Stimulated activated CD4-positive, alpha-beta T cell treated with anti-CD3 and anti-CD28 coated beads, Interleukin-4, amount 100 ng/mL, for 48 hours (primary cell): ENCODE measurements at places on chromosomes 6 and 20.

DNA sequence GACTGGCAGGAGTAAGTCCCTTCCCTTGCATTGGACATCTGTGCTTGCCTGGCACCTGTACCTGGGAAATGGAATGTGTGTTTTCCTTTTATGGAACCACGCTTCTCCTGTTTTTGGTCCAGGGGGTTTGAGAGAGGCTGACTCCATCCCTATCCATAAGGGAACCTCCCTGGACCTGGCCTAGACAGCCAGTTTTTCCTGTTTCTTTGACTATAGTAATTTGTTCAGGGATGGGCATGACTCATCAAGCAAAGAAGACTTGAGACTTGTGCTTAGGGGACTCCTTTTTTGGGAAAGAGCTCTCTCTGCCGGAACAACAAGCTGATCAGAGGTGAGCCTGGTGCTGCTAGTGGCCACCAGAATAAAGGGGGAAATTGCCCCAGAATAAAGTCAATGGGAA lies 393.8 kb downstream of the CDH26 start:
- no peak for DNase-seq

DNA sequence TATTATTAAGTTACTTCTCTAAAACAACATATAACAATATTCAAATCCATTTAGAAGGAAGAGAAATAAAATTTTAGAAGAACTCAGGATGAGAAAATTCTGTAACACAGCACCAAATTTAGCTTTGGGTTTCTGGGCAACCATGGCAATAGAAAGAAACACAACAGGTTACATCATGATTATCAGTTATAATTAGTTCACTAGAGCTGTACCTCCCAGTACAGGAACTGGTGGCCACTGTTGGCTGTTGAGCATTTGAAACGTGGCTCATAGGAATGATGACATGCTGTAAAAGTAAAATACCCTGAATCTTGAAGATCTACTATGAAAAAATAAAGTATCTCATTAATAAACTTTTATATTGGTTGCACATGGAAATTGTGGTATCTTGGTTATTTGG lies 23.7 kb upstream of the MAP3K4 start:
- no peak for DNase-seq

- DNase-seq, result no peak
Observed at GRCh38 chr20:23290761-23291574, 59.6 kb upstream of the NXT1 start.

GRCh38 chr20:46148313-46149208 lies 30.4 kb downstream of the CD40 start:
- no peak for DNase-seq

GRCh38 chr6:117472667-117473066 lies 9.8 kb upstream of the DCBLD1 start:
- DNase-seq, result no peak

- no peak for DNase-seq
Observed at GRCh38 chr20:50428097-50428828, 81.9 kb upstream of the PTPN1 start.

- no peak for DNase-seq
Observed at GRCh38 chr20:21100578-21101452, 5.3 kb downstream of the LINC00237 start.

DNA sequence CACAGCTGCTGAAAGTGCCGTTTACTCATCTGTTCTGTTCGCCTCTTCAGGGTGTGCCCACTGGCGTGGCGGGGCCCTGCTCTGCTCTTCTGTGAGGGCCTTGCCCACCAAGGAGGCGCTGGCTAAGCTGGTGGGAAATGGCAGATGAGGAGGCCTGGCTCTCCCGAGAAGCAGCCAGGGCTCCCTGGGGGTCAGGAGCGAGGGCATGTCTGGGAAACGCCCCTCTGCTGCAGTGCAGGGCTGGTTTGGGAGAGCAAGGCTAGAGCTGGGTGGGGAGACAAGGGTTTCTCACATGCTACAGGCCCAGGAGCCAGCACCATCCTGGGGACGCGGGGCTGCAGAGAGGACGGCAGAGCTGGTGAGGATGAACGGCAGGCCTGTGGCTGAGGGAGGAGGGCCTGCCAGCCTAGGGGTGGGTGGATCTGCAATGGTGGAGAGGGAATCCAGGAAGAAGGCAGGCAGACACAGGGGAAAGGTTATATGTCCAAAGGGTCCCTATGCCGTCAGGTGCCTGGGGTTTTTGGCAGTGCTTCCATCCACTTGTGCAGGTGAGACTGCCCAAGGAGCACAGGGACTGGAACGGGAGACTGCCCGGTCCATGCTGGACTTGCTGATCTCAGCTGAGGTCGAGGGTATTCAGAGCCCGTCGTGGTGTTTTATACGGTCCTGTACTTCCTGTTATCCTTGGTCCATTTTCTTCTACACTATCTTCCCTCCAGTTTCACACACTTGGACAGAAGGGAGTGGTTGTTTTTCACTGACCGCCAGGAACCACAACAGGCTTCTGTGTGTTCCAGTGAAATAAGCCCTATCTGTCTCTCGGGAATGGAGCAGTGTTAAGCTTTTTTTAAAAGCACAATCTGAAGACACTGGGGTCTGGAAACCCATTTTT lies 119.2 kb downstream of the SYCP2 start:
- DNase-seq, result no peak

GRCh38 chr6:35209622-35210247 lies 4.0 kb upstream of the SCUBE3 start:
- no peak for DNase-seq

- no peak for DNase-seq
Observed at GRCh38 chr6:4163408-4164116, 28.2 kb upstream of the ECI2 start.

GRCh38 chr20:17622086-17622850 lies 52.4 kb downstream of the DSTN start:
- DNase-seq, result no peak

- no peak for DNase-seq
Observed at GRCh38 chr6:54874349-54875048, 27.9 kb downstream of the FAM83B start.

DNA sequence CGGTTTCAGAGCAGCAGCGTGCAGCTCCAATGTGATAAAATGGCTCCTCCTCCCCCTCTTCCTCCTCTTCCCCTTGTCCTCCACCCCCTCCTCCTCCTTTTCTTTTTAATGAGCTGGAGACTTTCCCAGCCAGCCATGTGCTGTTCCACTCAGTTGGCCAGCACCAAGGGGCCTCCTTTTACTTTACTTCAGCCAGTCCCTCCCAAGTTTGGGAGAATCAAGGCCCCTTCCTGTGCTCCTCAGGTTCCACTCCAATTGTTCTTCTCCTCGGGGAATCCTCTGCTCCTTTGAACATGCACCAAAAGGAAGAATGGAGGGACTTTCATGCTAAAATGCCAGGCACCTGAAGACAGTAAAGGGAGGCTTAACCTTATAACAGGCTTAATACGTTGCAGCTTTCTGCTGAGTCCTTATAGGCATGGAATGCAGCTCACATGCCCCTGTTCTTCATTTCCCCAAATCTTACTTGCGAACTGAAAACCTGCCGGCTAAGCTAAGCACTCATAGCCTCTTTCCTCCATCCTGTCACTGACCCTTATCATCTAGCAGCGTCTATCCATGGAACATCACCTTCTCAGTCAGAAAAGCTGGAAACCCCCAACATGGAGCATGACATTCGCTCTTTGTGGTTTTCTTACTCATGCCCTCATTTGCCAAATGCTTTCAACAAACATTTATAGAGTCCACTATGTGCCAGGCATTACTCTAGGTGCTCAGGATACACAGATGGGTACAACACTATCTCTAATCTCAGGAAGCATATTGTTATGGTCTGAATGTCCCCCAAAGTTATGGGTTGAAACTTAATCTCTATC lies 170.6 kb downstream of the PHACTR1 start:
- DNase-seq, result no peak

DNA sequence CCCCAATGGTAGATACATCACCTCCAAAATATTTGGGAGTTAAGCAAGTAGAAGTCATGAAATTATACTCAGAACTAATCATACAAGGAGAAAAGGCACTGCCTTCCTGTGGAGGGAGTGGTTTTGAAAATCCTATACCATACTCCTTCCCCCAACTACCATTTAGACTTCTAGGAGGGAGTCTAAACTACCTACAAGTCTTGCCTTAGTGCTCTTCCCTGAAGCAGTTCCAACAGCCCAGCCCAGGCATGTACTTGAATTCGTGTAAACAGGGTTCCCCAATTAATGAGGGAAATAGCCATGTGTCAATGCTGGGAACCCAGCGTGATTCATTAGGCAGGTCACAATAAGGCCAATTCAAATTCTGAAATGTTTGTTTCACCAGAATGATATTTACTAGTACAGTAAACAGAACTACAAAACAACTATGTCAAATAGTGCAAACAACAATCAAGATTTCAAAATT lies 39.1 kb upstream of the SGK1 start:
- DNase-seq, result no peak

DNA sequence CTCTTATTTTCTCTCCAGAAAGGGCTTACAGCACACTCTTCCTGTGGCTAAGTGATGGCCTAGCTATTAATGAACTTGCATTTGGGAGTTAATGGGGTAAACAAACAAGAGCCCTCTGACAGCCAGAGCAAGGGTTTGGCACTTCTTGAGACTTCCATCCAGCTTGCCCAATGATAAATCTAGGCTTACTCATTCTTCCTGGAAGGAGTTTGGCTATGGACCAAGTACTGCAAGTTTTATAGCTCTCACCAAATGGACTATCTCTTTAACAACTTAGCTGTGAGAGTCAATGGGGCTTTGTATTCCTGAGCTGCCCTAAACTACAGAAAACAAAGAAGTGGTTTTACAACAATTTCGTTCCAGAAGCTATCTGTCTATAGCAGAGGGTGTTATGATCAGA lies 16.7 kb upstream of the PI3 start:
- DNase-seq, result no peak

DNA sequence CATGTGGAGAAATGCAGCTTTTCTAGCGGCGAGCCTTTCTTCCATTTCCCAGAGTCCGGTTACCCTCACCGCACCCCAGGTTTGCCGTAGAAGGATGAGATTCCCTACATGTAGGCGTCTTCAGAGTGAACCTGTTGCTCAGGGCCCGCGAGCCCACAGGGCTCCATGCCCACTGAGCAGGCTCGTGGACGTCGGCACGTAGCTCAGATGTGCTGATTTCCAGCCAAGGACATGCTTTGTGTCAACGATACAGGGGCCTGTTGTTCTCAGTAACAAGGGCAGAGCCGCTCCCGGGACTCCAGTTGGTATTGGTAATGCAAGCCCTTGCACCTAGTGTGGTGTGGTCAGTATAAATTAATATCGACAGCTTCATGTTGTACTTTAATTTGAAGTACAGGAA lies 159.6 kb downstream of the MTHFD1L start:
- no peak for DNase-seq

- DNase-seq, result no peak
Observed at GRCh38 chr20:36344517-36345132, 38.5 kb downstream of the DLGAP4 start.

GRCh38 chr6:167974640-167975344 lies 22.7 kb upstream of the KIF25 start:
- DNase-seq, result no peak

GRCh38 chr20:19405958-19406357 lies 193.5 kb downstream of the SLC24A3 start:
- DNase-seq, result no peak

GRCh38 chr20:63498960-63499337 lies at the start of gene EEF1A2:
Gene EEF1A2, minus strand, starts transcription at chr20:63499083. Its CDS starts 1,320 bp downstream, at chr20:63497763.
- DNase-seq, result no peak

GRCh38 chr6:27507041-27507956 lies 34.4 kb upstream of the ZNF184 start:
- no peak for DNase-seq

DNA sequence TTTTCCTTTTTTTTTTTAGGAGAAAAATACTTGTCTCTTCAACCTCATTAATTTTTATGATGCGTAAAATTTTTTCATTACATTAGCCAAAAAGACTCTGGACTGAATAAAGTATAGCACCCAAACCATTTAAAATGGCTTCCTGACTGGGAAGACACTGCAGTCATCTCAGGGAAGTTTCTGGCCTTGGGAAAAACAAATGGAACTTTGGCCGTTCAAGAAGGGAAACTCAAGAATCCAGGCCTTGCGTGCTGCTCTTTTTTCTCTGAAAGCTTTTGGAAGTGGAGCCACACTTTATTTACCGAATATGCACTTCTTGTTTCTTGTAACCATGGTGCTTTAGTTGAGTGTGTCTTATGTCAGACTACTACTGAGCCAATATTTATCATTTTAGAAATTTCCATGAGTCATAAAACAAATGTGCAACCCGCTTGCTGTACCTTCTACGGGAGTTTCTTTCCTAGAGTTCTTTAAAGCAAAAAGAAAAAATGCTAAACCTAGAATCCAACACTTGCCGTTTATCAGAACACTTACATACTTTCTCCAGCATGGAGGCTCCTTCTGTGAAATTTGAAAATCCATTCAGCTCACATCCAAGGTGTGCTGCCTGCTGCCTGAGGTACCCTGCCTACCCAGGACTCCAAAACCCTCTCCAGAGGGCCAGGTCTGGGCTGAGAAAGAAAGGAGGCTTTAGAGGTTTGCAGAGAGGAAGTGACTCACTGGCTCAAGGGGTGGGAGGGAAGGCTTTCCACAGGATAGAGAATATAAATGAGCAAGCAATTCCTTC lies 11.5 kb upstream of the DSTN start:
- DNase-seq, result peak; percentile 5

- no peak for DNase-seq
Observed at GRCh38 chr6:137866200-137866913, 702 bp upstream of the TNFAIP3 start.

- DNase-seq, result peak; percentile 74
Observed at GRCh38 chr6:26017632-26017966, 55.0 kb downstream of the TRIM38 start.

GRCh38 chr20:34774449-34774848 lies 51.0 kb downstream of the NCOA6 start:
- no peak for DNase-seq

DNA sequence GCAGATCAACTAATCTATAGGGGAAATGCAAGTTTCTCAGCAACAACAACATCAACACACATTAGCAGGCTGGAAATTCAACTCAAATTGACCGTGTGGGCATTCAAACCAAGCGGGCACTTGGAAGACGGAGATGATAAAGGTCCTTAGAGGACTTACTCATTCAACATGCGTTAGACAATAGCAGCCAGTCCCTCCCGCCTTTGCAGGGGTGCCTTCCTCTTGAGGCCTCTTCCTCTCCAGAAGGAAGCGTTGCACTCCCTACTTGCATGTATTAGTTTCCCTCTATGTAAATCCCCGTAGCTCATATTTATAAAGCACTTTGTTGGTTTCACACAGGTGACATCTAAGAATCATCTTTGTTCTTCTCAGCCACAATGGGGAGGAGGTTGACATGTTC lies 300.8 kb upstream of the STXBP5 start:
- DNase-seq, result no peak

- DNase-seq, result no peak
Observed at GRCh38 chr6:11168091-11168635, 56.6 kb upstream of the ERVFRD-1 start.

DNA sequence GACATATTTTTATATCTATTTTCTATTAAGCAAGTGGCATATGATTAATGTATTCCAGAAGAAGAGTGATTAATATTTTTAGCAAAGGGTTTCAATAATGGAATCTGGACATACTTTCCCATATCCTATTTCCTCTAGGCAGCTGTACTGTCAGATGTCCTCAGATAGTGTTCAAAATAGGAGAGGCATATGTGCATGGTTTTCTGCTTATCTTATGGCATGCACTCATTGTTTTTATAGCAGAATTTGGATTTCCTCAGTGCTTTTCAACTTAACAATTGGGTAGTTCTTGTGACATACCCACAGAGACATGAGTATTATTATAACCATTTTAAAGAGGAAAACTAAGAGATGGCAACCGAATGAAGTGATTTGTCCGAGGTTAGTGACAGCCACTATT lies 12.6 kb upstream of the SLC17A5 start:
- DNase-seq, result no peak
